ENCODE measurements at places on chromosomes 3 and 15.

- DNase-seq: no peak
Measured at GRCh38 chr3:99865321-99865720, 47.7 kb downstream of the CMSS1 start.

DNA sequence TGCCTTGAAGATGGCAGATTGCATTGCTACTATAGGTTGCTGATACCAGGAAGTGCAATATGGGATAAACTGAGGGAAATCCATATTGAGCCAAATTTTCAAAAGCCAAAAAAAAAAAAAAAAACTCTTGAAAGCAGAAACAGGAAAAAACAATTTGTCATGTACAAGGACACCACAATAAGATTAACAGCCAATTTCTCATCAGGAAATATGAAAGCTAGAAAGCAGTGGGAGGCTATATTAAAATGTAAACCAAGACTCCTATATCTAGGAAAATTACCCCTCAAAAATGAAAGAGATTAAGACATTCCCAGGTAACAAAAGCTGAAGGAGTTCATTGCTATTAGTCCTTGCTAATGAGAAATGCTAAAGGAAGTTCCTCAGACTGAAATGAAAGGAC lies 462.8 kb upstream of the DPH6 start:
- DNase-seq: no peak

- DNase-seq: no peak
Measured at GRCh38 chr3:16388850-16389441, 123.9 kb downstream of the OXNAD1 start.

GRCh38 chr3:19954676-19955075 lies 7.8 kb downstream of the RAB5A start:
- no peak for DNase-seq

DNA sequence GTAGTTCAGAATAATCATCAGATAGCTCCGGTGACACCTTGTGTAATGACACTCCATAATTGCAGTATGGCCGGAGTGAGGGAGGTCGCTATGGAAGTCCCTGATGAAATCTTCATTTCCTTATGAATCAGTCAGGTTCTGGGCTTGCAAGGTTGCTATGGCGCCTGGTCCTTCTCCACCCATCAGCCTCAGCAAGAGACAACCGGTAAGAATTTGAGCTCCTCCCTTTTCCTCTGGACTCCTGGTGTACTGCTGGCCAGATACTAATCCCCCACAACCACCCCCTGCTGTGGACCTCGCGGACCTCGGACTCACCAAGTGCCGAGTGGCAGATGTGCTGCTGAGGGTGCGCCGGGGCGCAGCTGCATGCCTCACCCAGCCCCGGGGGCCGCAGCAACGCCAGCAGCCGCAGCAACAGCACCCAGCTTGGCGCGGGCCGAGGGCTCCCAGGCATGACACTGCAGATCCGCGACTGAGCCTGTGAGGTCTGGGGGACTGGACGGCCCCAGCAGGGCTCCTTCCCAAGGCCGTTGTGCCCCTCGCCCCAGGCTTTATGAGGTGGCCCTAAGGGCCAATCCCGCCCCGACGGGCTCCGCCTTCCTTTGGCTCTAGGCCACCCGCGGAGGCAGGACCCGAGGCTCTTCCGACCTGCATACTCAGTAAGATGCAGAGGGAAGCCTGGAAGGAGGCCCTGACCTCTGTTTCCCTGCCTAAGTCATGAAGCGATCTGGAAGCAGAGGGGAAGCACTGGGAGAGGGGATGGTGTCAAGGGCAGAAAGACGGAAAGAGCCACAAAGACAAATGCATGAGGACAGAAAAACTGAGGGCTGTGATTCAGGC lies at the start of gene TIMP4:
TSS of gene TIMP4 (minus strand) at position 526 of the 840 bp plus-strand sequence. CDS start at position 454, 72 bp downstream.
- no peak for DNase-seq

- no peak for DNase-seq
Measured at GRCh38 chr3:99714146-99714545, 75.8 kb downstream of the COL8A1 start.

GRCh38 chr3:111236836-111237713 lies 165.5 kb downstream of the NECTIN3 start:
- no peak for DNase-seq

DNA sequence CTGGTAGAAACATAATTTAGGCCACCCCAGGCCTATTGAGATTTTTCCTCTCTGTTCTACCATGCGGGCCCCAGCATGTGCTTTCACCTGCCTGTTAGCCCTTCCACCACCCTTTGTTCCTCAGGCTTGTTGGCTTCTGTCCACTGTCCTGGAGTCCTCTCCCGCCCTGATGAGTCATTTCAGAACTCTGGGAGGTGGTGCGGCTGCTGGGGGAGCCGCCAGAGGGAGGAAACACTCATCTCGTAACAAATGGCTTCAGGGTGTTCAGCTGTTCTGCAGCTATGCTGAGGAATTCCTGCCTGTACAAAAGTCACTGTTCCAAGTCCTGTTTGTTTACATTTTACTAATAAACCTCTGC lies 36.3 kb downstream of the LRTM1 start:
- DNase-seq: no peak

GRCh38 chr3:64655160-64655559 lies 32.6 kb downstream of the ADAMTS9 start:
- DNase-seq: no peak

GRCh38 chr3:98732286-98733052 lies 30.7 kb upstream of the ST3GAL6 start:
- no peak for DNase-seq

GRCh38 chr3:81910244-81910852 lies 148.9 kb upstream of the GBE1 start:
- no peak for DNase-seq
